NCI-H510A (cell line): ENCODE measurements at places on chromosomes 7 and 10.

DNA sequence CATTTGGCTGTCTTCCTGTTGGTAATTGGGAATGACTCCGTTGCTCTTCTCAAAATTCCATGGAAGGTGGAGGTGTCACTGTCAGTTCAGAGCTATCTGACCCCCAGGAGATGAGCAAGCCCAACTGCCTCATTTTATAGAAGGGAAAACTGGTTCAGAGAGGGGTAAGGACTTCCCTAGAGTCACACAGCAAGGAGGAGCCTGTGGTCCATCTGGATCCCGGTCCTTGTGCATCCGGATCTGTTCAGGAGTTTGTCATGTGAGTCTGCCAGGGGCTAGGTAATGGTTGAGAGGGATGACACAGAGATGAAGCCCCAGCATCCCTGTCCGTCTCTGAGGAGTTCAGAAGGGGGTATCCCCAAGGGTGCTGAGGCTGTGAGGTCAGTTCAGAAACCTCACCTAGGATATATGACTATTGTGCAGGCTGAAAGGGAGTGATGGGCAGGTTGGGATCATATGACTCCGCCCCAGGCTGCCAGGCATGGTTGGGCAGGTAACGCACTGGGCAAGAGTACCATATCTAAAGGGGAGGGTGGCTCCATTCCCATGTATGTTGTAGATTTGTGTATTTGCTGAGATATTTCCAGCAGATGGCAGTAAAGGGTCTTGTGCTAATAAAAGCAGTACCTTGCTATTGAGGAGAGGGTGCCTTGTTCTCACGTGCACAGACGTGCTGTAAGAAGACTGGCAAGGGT, 16.0 kb upstream of the SLC29A3 start:
- peak; percentile 75 for DNase-seq

DNA sequence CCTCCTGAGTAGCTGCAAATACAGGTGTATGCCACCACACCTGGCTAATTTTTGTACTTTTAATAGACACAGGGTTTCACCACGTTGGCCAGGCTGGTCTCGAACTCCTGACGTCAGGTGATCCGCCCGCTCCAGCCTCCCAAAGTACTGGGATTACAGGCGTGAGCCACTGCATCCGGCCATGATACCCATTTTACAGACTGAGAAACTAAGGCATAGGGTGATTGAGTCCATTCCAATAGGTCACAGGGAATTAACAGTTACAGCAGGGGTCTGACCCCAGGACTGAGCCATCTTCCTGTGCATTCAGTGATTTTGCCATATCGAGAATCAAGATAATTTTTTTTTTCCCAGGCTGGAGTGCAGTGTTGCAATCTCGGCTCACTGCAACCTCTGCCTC, 12.3 kb upstream of the CTBP2 start:
- DNase-seq, result no peak

DNA sequence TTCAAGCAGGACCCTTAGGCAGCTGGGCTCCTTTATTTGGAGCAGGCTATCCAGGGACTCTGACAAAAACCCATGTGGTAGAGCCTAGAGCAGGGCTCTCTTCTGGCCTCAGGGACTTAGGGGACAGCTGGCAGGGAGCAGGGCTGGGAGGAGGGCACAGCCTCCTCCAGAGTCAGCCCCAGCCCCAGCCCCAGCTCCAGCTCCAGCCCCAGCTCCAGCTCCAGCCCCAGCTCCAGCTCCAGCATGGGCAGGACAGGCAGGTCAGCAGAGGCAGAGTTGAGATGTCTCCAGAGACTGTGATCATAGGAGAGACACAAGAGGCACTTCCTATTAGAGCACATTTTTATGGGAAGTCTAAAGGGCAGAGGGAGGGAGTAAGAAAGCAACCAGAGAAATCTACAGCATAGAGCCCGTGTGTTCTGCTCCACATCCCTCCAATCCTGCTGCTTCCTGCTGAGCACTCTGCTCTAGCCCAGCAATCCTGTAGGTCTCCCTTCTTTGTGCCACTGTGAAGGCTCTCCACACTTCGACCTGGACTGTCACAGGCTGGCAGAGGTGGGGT, 13.3 kb upstream of the C10orf53 start:
- DNase-seq, result no peak

DNA sequence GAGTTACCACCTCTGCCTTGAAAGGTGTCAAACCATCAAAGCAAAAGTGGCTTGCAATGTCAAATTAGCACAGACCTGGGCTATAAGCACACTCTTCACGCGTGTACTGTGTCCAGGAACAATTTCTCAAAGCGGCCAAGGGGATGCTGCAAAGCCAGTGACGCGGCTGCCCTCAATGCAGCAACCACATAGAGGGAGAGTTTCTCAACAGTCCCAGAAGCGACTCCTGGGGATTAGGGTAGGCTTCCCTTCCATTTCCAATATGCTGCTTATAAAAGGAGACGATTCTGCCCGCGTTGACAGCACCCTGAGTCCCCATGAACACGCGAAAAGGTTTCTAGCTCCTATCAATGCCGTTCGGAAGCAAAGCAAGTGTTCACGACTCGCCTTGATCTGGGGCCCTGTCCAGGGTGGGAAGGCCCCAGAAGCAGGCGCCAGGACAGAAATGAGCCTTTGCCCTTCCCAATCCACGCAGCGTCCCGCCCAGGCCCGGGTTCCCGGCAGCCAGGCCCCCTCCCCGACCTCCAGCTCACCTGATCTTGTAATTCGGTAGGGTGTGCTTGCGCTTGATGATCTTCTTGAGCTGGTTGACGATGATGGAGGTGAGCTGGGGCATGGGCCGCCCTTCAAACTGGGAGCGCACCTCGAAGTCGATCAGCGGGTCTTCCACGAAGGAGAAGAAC, 1.3 kb downstream of the PDZD8 start:
- DNase-seq, result no peak

GRCh38 chr7:107148721-107149120, 20.1 kb upstream of the HBP1 start:
- no peak for DNase-seq

GRCh38 chr10:30072068-30072467, 12.7 kb upstream of the JCAD start:
- no peak for DNase-seq

- no peak for DNase-seq
Measured at GRCh38 chr7:46512891-46513413, 591.9 kb upstream of the IGFBP3 start.

DNA sequence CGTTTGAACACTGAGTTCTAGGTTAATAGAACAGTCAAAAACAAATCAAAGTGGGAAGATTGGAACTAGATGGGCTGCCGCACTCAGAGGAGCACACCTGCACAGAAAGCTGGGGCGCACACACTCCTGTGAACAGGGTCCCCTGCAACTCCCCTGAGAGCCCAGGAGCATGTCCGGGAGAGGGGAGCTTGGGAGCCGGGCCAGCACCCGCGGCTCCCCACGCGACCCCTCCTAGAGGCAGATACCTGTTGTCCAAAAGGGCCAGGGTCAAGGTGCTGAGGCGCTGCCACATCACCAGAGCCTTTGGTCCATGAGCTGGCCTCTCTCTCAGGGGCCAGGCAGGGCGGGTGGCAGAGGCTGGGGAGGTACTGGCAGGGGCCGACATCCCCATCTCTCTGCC, 5.6 kb downstream of the NKX6-2 start:
- DNase-seq, result no peak

DNA sequence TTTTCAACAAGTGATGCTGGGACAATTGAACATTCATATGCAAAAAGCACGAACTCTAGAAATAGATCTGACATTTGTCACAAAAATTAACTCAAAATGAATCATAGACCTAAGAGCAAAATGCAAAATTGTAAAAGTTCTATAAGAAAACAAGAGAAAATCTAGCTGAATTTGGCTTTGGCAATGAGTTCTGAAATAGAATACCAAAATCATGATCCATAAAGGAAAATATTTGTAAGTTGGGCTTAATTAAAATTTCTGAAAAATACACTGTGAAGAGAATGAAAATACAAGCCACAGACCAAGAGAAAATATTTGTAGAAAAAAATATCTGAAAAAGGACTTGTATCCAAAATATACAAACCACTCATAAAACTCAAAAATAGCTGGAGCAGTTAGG, 698.8 kb upstream of the CELF2 start:
- no peak for DNase-seq

DNA sequence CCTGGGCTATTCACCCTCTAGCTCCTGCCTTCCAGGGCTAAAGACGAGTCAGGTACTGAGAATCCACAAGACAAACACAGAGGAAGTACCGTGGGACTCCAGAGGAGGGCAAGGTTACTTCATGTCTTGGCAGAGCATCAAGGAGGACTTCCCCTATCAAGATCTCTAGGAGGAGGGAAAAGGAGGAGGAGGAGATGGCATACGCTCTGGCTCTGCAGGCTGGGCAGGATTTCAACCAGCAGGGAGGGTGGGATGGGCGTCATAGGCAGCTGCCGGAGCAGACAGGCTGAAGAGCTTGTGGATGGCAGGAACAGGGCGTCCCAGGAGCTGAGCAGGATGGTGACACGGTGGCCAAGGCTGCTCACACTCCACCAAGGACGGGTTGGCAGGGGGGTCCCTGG, 21.3 kb downstream of the MDH2 start:
- DNase-seq, result no peak

GRCh38 chr7:40827222-40828085, 692.6 kb downstream of the SUGCT start:
- DNase-seq, result no peak

DNA sequence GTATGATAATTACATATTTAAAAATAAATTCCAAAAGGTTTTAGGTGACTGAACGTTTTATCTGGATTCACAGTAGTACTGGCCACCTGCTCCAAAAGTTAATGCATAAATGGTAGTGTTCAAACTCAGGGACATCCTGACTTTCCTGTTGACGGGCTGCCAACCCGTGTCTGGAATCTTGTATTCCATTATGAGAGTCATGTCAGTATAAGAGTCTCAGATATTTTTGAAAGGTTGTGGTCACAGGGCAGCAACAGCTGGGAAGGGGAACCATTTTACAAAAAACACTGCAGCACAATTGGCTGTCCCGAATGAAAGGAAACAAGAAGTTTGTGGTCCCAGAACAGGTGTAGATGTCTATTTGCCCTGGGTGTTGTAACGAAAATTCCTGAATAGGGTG, 2.8 kb downstream of the TDRD1 start:
- DNase-seq, result no peak

DNA sequence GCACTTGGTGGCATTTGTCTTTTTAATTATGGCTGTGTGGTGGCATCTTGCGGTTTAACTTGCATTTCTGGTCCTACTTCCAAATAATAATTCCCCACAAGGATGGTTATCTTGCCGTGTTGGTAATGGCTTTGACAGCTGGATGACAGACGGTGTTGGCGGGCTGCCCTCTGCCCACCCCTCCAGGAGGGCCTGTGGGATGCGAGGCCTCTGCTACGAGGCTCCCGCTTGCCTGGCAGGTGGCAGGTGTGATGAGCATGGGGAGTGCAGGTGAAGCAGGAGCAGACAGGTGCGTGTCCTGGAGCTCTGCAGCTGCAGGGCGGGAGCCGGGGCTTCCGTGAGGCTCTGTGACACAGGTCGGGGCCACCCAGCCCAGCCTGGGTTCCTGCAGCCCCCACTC, 11.8 kb downstream of the INPP5A start:
- DNase-seq, result no peak

- DNase-seq, result no peak
Measured at GRCh38 chr10:96971324-96971723, 139.2 kb downstream of the LCOR start.

DNA sequence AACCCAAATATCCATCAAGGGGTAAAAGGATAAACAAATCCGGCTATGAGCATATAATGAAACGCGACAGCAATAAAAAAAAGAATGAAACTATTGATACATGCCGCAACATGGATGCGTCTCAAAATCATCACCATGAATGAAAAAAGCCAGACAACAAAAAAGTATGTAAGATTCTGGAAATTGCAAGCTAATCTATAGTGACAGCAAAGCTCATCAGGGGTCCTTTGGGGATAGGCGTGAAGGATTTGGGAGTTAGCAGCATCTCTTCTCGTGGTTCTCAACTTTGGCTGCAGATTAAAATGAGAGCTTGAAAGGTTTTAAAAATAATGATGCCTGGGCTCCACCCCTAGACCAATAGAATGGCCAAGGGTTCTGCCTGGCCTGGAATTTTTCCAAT, 46.0 kb upstream of the ELN start:
- no peak for DNase-seq

DNA sequence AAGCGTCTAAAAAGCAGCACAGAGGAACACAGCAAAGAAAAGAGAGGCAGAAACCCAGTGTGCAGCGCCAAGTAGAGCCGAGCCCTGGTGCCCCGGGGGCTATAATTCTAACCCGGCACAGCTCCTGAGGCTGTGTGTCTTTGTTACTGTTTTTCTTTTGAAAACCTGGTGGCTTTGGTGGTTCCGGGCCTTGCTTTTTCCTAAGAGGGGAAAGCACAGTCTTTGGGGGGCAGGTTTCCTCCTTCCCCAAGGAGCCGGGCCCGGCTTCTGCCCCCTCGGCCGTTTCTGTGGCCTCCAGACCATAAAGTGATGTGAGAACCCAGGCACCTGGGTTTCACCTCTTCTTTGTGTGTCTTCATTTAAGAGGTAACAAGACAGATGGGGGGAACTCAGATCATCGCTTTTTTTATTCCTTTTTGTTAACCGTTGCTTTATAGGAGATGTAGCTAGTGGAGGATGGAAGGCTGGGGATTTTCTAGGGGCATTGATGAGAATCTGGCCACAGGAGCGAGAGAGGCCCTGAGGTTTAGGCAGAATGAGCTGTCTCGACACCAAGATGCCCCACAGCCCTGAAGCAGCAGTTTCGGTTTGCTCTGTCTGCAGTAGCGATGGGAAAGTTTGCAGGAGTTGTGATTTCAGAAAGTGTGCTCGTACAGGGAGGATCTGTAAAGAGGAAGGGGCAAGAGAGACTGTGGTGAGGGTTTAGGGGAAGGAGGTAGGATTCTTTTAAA, 367.8 kb upstream of the GALNT17 start:
- DNase-seq, result no peak

- DNase-seq, result no peak
Measured at GRCh38 chr10:108112218-108112617, 947.7 kb upstream of the SORCS1 start.

DNA sequence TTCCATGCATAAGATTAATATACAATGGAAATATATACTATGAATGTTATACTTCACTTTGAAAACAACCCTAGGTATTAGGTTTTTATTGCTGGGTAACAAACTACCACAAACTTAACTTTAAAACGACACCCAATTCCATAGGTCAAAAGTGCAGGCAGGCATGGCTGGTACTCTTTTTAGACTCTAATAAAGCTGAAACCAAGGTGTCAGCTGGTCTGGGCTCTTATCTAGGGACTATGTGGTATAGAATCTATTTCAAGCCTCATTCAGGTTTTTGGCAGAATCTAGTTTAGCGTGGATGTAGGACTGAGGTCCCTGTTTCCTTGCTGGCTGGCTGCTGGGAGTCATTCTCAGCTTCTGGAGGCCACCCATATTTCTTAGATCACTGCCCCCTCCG, 65.0 kb upstream of the TMEM168 start:
- no peak for DNase-seq
